ENCODE measurements at places on chromosomes 2 and 18.
A peak's percentile ranks its signal among the peaks of the same experiment; 100 is the strongest.

DNA sequence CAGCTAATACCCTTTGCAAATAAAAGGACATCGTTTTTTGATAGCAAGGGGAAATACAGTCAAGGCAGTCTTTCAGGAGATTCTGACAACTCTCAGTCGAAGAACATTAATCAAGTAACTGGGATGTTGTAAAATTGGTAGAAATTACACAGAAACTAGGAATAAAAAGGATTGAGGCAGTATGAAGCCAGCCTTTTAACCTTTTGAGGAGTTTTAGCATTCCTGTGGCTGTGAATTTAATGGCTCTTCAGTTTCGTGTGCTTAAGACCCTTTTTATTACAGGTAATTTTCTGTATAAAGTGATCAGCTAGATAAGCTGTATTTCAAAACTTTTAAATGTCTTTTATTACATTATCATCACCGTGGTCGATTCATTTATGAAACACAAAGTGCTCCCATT is 91.6 kb downstream of the ASXL3 start:
- DNase-seq, result no peak

- DNase-seq, result no peak
These were observed 110.8 kb downstream of the ZNF516 start for GRCh38 chr18:76384114-76384790.

DNA sequence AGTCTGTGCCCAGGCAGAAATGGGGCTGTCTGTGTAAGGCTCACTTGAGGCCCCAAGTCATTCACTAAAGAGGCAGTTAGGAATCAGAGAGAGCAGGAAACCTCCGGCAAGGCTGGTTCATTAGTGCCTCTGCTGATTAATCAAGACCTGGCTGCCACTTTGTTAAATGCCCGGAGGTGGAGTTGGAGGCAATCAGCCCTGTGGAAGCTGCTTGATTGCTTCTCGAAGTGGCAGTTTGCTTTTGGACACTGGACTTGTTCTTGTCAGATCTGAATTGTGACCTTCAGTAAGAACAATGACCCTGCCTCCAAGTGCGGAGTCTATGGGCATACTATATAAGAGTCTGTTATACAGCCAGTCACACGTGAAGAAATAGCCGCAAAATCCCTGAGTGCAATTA is 183.9 kb upstream of the LINC00305 start:
- DNase-seq, result no peak

DNA sequence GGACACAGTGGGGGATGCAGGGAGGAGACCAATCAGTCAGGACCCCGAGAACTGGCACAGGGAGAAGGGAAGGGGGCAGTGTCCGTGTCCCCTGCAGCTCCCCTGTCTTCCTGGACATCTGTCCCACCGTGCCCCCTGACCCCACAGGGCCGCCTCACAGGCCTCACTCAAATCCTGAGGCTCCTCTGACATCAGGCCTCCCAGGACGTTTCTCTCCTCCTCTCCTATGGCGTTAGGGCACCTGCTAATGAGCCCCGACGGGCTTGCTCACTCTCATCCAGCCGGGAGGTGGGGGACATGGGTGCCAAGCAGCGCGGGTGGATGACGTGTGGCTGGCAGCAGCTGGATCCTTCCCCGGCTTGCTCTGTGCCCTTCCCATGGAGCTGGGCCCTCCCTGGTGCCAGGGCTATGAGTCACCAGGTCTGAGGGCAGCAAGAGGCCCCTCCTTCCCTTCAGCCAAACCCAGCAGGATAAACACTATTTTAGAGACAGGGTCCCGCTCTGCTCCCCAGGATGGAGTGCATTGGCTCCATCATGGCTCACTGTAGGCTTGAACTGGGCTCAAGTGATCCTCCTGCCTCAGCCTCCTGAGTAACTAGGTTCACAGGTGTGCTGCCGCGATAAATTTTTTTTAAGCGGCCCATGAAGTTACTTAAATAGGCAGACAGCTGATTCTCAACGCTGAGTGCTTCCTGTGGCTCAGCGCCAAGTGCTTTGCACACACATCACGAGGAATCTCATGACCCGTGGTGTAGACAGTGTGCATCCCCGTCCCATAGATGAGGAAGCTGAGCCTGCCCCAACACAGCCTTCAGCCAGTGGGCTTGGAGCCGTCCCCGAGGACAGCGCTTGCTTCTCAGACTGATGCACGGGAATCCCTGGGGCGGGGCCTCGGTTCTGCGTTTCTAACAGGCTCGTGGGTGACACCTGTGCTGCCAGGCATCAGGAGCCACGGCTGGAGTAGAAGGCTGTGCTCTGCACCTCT is 64.5 kb upstream of the HDAC4 start:
- DNase-seq, result peak; percentile 25

GRCh38 chr2:156436497-156437085 is 412 bp downstream of the GPD2 start:
- DNase-seq, result peak; percentile 47

DNA sequence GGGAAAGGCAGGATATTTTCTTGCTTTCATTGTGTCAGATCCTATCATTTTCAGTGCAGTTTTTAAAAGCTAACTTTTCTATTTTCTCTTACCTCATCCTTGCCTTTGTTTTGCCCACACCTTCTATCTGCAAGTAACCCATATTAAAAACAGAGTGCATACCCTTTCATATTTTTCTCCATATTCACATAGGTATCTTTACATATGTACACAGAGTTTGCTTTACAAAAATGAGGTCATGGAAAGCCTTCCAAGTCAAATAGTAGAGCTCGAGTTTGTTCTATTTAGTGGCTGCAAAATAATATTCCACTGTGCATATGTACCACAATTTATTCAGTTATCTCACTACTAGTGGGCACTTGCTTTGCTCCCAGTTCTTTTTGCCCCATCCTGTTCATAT is 3.9 kb upstream of the DHRS9 start:
- no peak for DNase-seq

- no peak for DNase-seq
These were observed 94.5 kb downstream of the COPS8 start for GRCh38 chr2:237180187-237180586.

DNA sequence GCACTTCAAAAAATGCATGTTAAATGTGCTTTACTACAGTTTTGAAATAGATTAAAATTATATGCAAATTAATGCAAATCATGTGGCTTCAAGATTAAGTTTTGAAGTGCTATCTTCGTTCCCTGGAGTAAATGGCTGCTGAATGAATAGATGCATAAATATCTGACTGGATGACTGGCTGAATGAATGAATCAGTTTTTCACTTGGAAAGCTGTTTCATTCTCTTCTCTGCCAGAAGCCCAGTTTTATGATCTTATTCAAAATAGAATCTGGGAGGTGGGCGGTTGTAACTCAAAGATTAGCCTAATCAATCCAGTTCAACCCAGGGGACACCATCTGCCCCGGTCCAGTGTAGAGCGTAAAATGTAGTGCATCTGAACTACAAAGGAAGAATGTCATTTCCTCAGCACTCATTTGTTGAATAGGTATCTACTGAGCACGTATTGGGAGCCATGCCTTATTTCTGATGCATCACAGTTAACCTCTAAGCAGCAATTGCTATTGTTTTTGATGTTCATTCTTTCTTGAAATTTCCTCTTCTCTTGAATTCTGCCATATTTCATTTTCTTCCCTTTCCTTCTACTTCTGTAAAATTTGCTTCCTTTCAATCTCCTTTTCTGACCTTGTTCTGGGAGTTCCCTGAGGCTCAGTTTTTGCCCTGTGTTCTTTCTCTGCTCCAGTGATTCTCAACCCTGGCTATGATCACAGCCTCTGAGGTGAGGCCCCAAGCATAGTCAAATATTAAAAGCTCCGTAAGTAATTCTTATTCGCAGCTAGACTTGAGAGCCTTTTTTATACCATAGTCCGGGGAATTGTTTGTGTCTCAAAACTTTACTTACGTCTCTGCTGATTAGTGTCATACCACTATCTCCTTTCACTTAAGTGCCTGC is 282.7 kb downstream of the PARD3B start:
- DNase-seq, result peak; percentile 38

- no peak for DNase-seq
These were observed 135.6 kb upstream of the CCDC195 start for GRCh38 chr2:224851811-224852210.

DNA sequence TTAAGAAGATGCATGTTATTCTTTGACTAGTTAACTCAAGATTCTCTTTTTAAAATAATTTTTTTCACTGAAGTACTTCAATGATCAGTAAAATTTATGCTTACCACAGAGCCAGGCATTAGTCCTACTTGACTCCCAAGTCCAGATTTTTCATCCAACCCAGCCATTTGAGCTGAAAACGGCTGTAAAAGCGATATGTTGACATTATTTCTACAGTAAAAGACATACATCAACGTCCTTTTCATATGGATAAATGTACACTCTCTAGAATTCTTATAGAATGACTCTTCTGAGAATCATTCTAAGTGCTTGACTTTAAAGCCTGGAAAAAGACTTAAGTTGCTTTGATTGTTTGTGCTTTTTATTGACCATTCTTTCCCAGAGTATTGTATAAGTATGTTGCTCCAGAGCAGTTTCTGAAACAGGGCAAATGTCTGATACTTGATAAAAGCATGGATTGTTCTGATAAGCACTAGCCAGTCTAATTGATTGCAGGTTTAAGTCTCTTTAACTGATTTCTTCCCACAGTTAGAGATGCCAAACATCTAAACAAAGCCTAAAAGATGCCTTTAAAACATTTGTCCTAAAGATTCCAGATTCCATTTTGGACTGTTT is 90.9 kb downstream of the COL5A2 start:
- DNase-seq, result no peak

- DNase-seq, result no peak
These were observed 193.3 kb upstream of the SPHKAP start for GRCh38 chr2:228374741-228375140.

DNA sequence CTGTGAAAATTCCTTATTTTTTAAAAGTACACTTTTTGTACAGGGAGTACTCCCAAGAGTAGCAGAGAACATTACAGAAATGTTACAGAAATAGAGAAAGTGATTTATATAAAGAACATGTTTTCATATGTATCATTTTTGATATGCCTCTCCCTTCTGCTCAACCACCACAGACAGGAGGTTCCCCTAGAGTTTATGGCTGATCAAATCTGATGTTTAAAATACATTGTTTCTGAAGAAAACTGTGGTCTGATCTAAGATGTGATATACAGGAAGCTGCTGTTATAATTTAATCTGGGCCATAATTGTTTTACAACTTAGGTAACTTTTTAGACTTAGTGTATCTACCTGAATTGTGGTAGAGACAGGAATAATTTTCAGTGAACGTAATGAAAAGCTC is 37.0 kb downstream of the STAT4 start:
- DNase-seq, result no peak

- no peak for DNase-seq
These were observed 113.5 kb downstream of the RBMS1 start for GRCh38 chr2:160380000-160380570.

- no peak for DNase-seq
These were observed 54.8 kb upstream of the KLHL29 start for GRCh38 chr2:23330214-23330613.

DNA sequence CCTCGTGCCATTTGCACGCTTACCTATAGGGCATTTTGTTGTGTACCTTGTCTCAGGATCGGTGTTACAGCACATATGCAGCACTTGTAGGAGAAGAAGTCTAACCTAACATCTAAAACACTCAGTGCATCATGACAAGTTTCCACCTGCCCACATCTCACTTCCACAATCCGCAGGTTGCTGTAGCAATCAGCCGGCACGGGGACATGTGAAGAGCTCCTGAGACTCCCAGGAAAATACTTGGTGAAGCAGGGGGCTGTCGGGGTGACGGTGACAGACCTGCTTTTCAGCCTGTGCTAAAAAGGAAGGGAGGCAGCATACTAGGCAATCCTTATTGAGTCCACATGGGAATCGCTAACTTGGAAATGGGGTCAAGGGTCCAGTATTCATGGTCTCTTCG is 172.2 kb downstream of the MYT1L start:
- no peak for DNase-seq

DNA sequence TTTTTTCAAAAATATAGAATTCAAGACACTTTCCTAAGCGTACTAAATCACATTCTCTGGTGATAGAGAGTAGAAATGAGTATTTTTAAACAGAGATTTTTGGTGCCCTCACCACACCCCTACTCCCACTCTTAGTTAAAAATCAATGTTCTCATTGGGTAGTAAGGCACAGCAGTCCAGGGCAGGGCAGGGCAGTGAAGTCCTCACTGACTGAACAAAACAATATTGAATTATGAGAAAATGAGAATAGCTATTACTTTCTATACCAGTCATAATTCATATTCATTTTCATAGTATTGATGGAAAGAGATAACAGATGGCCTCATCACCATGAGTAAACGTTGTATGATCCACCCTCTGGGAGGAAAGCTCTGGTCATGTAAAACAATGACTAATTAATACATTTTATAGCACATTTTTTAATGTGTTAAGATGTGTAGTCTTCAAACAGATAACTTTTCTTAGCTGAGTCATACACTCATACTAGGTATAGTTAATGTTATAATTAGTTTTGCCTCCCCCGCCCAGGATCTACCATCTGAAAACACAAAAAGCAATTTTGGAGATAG is 686.1 kb downstream of the KCNJ3 start:
- no peak for DNase-seq

DNA sequence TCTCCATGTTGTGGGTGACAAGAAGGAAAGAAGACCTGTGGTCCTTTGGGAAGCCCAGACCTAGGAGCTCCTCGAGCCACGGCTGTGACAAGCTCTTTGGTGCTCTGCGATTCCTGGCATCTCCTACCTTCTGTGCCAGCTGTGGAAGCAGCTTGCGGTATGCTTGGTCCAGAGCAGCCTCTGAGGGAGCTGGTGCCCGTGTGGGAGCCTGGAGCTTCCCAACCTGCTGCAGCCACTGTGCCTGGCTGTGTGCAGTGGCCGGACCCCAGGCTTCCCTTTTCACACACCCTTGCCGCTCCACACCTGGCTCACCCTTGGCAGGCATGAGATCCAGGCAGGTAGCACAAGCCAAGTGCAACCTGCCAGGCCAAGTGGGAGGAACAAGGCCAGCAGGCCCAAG is 1328.6 kb upstream of the SLC39A10 start:
- DNase-seq, result no peak

DNA sequence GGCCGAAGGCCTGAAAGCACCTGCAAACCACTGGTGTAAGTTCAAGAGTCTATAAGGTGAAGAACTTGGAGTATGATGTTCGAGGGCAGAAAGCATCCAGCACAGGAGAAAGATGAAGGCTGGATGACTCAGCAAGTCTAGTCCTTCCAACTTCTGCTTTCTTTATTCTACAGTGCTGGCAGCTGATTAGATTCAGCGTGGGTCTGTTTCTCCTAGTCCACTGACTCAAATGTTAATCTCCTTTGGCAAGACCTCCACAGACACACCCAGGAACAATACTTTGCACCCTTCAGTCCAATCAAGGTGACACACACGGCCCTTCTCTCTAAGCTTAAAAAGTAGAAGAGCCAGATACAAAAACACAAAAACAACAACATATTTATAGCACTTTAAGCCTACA is 43.4 kb downstream of the NMS start:
- no peak for DNase-seq

GRCh38 chr2:181258720-181259119 is 198.5 kb upstream of the ITGA4 start:
- no peak for DNase-seq

DNA sequence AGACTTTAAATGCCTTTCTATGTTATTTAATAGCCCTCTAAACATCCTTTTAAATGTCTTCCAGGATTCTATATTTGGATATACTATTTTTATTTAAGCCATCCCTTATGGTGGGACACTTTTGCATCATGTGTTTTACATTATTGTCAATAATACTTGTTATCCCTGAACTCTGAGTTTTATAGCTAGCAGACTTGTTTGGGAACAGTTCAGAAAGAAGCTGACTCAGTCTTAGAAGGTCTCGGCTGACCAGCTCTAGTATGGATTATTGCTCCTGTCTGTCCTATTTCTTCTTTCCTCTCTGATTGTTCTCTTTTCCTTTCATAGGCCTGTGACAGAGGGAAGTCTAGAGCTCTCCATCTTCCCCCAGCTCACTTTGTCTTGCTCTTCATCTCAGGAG is 77.3 kb upstream of the CXCR4 start:
- DNase-seq, result no peak

- DNase-seq, result peak; percentile 92
These were observed 194.2 kb upstream of the PKDCC start for GRCh38 chr2:41853427-41854191.
